Chondrocyte (in vitro differentiated cells): ENCODE measurements at places on chromosomes 12 and 14. TPM values are rescaled to one million over a fixed set of nuclear protein-coding genes. Genes with fewer than 3 reads are reported as not detected.

- DNase-seq, result no peak
These were observed 45.6 kb downstream of the PITPNM2 start for GRCh38 chr12:123105211-123105826.

DNA sequence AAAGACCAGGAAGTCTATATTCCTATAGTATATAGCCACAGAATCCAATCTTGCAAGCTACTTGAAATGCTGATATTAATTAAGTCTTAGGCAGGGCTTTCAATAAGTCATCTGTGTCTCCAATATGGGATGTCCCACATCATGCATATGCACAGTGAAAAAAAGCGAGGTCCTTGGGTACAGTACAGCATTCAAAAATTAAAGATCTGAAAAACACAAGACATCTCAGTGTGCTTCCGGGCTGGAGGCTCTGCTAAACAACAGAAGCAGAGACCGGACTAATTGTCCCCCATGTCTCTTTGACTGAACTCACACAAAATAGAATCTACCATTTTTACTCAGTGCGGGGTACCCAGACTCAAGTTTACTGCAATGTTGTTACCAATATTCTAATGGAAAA, 156.0 kb downstream of the DAD1 start:
- no peak for DNase-seq

DNA sequence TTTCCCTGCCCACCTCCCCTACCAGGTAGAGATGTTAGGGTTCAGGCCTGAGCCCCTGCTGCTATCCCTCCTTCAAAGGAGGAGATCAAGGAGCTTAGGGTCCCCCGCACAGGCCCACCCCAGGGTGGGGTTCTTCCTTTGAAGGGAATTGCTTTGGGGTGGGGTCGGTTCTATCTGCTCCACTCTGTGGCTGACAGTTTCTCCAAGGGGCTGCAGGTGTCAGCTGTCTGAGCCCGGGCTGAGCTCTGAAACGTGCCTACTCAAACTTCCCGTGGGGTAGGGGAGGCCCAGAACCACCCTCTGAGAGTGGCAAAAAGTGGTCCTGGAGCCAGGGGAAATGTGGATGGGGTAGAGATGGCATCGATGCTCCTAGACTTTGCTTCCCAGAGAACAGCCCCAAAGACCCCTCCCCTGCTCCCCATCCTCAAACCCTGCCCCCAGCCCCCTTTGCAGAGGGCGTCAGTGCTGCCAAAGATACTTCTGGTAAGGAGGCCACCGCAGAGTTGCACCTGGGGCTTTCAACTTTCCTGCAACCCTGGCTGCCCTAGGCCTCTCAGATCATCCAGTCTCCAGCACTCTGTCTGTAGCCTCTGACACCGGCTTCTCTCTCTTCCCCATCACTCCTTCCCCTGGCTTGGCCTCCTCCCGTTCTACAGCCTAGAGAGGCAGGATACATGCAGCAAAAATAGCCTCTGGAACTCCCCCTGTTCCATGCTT, 6.3 kb upstream of the CD4 start:
- DNase-seq, result no peak

DNA sequence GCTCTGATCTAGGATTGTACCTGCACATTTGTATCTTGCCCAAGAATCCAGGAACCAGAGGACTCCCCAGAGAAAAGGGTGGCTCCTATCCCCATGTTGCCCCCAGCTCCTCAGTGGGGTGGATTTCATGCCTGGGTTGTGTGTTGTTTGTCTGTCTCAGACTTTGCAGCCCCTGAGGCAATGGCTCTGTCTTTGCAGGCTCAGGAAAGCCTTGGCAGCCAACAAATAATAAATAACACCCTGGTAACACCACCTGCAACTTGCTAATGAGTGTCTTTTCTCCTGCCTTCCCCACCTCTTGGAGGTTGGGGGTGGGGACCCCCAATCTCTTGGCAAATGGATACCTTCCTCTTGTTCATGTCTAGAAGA, 65.2 kb upstream of the CISTR start:
- DNase-seq, result no peak

DNA sequence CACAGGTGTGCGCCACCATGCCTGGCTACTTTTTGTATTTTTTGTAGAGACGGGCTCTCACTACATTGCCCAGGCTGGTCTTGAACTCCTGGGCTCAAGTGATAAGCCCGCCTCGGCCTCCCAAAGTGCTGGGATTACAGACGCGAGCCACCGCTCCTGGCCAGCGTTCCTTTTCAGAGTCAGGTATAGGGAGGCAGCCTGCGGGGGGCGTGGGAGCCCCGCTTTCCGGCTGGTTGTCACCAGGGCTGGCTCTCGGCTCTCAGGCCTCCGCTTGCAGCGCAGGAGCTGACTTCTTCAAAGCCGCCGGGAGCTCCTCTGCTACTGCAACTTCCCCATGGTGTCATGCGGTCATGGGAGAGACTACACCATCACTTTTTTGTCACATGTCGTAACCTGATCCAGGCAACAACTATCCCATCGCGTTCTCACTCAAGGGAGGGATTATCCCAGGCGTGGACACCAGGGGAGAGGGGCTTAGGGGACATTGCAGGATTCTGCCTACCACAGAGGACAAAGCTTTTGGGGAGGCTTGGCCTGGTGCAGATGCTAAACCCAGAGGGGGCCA, 129.4 kb downstream of the SCARB1 start:
- no peak for DNase-seq

DNA sequence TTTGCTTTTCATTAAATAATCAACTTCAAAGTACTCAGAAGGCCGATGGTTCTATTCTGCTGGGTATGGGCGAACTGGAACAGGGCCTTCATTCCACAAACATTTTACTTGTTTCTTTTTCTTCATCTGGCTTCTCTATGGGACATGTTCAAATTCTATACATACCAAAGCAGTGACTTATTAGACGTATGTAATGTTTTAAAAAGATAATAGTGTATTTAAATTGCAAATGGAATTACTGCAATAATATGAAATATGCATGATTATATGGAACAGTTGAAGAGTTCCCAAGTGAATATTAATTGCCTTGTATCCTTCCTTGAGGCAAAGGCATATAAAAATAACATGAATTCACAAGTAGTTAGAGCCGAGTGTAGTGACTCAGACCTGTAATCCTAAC, 75.5 kb downstream of the FAR2 start:
- no peak for DNase-seq

DNA sequence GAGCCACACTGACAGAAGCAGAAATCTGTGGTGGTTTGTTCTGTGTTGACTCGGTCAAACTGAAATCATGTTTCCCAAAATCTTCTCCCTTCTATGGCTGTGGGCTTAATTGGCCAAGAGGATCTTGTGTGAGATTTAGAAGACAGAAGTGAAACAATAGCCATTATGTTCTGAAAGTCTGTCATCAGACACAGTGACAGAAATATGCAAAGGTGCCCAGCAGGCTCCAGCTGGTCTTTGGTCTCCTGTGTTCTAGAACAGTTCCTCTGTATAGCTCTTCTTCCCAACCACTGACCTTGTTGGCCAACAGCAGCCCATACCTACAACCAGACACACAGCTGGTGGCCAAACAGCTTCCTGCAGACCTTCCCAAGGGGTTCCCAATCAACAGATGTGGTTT, 25.0 kb upstream of the COCH start:
- DNase-seq, result no peak

RAD9B gene
- 0.27 to 0.54 TPM (median 0.39 TPM) in 3 replicates for total RNA-seq

MANSC4 gene
- not detected in 3 replicates for total RNA-seq

CFAP73 gene
- not detected in 3 replicates for total RNA-seq

PRIM1 gene
- 3.3 to 7.7 TPM (median 3.5 TPM) in 3 replicates for total RNA-seq

KIF21A gene
- 6.5 to 9.4 TPM (median 9.4 TPM) in 3 replicates for total RNA-seq

MARCHF9 gene
- 17.3 to 22.1 TPM (median 21.8 TPM) in 3 replicates for total RNA-seq

FGF23 gene
- not detected in 3 replicates for total RNA-seq

ACACB gene
- total RNA-seq, result 2.9 to 7.9 TPM (median 5.9 TPM) in 3 replicates

SLC5A8 gene
- not detected in 3 replicates for total RNA-seq
